Fibroblast of lung (primary cell): ENCODE measurements at places on chromosomes 4 and X. TPM values are rescaled to one million over a fixed set of nuclear protein-coding genes. Genes with fewer than 3 reads are reported as not detected.

The RNF128 gene
- total RNA-seq = 2.3 and 8.1 TPM in 2 replicates

The CXCL10 gene
- under 0.01 and 0.33 TPM in 2 replicates for total RNA-seq

The RPGR gene
- total RNA-seq = 5.1 and 5.3 TPM in 2 replicates

The TEX11 gene
- total RNA-seq = under 0.01 TPM in 1 of 2 replicates, not detected in the other

The SLC26A1 gene
- total RNA-seq = 0.26 and 0.33 TPM in 2 replicates
